Lower lobe of right lung (tissue), 2 donors: ENCODE measurements at places on chromosomes 3 and 15. TPM values are rescaled to one million over a fixed set of nuclear protein-coding genes. Genes with fewer than 3 reads are reported as not detected.

BNC1 gene
- 0.21 TPM for total RNA-seq

DNA sequence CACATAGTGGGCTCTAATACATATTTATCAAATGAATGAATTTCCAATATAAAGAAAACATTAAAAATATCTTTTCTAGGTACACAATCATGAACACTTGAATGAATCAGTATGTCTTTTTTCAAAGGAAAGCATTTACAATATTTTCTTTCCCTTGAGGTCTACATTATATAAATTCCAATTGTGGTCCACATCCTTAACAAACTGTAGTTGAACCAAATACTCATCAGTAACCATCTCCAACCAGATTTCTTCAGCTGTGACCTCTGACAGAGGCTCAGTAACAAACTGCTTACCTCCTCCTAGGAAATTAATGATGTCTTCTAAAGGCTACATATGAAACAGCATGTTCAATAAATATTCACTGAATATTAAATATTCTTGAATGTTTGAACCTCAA, 58.8 kb downstream of the CFAP20DC start:
- DNase-seq = no peak

VEPH1 gene
- 116 TPM for total RNA-seq

DNA sequence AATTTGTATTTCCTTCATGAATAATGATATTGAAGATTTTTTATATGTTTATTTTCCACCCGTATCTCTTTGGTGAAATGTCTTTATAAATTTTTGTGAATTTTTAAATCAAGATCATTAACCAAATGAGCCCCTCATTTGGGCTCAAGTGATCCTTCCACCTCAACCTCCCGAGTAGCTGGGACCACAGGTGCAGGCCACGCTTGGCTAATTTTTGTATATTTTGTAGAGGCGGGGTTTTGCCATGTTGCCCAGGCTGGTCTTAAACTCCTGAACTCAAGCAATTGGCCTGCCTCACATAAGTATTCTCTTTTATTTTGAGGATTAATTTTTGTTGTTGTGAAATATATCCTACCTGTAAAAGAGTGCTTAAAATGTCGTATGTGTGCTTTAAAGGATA, 4.9 kb downstream of the BBS4 start:
- no peak for DNase-seq

- DNase-seq = no peak
These were observed 9.0 kb upstream of the SELENOT start for GRCh38 chr3:150594150-150594549.
